ENCODE measurements at places on chromosomes 4 and X.

DNA sequence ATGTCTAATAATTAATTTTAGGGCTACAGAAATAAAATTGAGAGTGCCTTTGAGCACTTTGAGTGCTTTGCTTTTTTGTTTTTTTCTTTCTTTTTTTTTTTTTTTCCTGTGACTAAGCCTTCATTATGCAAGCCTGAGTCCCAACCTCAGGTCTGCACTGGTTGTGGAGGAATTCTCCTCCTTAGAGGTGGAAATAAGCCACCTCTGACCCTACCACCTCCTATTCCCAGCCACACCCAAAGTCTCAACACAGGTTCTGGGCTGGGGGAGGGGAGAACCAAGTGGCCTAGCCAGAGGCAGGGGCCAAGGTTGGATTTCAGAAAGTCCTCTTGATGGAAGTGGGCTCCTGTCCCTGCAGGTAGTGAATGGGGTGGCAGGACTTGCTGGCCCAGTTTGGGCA, 180.2 kb downstream of the ARAP2 start:
- no peak for DNase-seq

- no peak for DNase-seq
Observed at GRCh38 chrX:139187738-139188137, 342.8 kb upstream of the F9 start.

- no peak for DNase-seq
Observed at GRCh38 chr4:123419885-123420755, 23.5 kb downstream of the SPRY1 start.

DNA sequence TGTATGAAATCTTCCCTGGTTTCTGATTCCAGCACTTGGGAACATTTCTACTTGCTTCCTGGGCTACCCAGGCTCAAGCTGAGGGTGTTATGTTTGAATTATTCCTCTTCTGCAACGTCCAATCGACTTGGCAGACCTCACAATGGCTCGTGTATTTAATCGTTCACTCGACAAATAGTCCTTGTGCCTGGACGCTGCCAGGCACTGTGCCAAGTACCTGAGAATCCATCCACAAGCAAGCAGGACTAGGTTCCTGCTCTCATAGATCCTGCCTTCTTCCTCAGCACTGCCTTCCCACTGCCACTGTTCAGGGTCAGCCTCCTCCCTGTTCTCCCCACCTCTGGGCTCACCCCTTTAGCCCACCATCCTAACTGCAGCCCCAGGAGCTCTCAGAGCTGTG, 113.3 kb downstream of the EFNB1 start:
- no peak for DNase-seq

DNA sequence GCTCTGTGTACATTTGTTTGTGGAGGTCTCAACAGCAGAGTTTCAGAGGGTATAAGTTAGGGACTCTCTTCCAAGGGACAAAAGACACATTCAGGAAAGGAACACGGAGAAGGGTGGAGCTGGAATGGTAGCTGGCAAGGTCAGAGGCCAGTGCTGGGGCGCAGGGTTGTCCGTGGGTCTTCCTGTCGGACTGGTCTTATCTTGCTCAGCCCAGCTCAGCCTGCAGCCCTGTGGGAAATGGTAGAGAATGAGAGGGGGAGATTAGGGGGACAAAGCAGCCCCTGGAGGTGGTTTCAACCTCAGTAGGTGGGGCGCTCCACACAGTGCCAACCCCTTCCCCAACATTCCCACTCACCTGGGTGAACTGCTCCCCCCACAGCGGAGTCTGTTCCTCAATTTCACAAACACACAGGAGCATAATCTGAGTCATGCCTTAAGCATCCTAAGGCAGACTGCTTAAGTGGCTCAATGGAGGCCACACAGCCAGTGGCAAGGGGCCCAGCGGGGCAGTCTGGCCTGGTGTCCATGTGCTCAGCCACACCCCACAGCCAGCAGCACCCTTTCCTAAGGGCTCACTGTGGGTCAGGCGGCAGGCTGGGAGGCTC, 6.9 kb upstream of the HDAC6 start:
- no peak for DNase-seq

DNA sequence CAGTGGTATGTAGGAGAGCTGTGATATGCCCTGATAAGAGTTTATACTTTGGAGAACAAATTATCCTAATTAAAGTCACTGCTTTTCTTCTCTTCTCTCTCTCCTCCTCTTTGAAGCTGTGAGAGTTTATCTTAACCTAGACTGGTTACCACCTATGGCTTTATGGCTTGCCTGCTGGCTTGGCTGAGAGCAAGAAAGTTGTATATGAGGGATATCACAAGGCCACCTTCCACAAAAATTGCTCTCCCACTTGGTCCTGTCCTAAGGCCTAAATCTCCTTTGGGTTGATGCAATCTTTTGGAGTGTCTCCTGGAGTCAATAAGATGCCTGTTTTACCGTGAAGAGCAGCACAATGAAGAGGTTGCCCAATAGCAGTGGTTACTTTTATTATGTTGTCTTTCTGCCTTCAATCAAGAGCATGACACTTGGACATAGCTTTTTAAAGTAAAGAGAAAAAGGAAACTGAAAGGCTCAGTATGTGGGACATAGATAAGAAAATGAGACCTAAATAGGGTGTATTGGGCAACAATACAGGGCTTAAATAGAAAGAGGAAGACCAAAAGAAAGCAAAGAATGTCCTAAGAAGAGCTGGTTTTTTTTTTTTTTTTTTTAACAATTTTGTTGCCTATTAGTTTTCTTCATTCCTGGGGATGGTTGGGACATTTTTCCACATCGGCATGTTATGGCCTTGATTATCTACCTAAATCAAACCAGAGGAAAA, 9.2 kb downstream of the GUCY1A1 start:
- DNase-seq: no peak

DNA sequence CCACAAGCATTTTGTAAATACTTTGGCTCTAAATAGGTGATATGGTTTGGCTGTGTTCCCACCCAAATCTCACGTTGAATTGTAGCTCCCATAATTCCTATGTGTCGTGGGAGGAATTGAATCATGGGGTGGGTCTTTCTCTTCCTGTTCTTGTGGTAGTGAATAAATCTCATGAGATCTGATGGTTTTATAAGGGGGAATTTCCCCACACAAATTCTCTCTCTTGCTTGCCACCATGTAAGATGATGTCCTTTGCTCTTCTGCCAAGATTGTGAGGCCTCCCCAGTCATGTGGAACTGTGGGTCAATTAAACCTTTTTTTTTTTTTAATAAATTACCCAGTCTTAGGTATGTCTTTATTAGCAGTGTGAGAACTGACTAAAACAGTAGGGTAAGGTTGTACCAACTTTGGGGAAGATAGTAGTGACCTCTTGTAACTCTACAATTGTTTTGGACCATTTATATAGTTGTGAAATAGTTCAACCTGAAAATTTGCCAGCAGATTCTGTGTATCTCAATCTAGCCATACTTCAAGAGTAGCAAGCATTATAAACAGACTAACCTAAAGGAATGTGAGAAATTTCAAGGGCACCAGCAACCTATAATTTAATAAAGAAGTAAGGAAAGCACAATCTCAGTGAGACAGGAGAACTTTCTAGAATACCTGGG, 727.8 kb downstream of the GRID2 start:
- no peak for DNase-seq

DNA sequence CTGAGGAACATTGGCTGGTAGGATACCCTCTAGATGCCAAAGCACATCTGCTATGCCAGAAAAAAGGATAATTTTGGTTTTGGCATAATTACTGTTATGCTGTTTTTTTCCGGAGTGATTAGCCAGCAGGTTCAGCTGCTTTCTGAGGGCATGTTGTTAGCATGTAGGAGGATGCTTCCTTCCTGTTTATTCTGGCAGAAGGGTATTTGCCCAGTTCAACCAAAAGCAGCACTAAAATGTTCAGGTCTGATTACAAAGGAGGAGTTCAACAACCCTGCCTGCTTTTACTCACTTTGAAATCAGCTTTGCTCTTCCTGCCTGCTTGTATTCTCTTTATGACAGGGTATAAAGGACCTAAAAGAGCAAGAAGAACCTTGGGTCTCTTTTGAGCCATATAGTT, 21.9 kb downstream of the ERCC6L start:
- no peak for DNase-seq

GRCh38 chr4:21450331-21450730, 498.2 kb downstream of the KCNIP4 start:
- no peak for DNase-seq

DNA sequence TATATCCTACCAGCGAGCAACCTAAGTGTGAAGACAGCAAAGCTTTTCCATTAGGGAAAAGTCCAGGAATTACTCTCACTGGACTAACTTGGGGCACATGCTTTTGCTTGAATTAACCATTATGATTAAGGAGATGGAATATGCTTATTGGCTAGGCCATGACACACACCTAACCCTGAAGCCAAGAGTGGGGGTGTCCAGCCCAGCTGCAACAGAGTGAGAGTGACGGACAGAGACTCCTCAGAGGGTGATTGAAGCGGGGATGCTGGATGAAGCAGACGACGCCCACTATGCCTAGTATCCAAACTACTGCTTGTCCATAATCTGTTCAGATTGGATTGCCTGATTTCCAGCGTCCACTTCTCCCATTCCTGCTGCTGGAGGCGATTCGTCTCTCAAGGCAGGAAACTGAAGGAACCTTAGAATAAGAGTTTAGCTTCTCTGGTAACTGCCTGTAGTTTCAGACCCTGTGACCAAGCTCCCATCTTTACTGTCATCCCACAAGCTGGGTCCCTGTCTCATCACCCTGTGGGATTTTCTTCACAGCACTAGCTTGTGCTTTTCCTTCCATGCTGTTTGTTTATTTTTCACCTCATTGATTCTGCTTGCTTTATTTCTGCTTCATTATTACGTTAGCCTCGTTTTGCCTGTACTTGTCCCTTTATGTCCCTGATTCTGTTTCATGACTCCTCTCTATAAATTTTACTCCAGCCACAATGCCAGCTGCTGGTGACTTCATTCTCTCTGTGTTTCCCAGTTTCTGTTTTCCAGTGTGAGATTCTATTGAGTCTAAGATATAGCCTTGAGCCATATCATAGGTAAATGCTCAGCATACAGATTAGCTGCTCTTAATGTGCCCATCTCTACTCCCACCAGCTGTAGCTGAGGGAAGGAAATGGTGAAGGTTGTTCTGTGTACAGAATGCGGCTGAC, 19.0 kb downstream of the FAM47E start:
- no peak for DNase-seq

GRCh38 chr4:190017357-190018200, 9.5 kb downstream of the FRG2 start:
- no peak for DNase-seq

GRCh38 chrX:78517124-78517523, 142.0 kb downstream of the RTL3 start:
- no peak for DNase-seq

GRCh38 chr4:188177997-188178675, 38.9 kb downstream of the TRIML1 start:
- DNase-seq: no peak

DNA sequence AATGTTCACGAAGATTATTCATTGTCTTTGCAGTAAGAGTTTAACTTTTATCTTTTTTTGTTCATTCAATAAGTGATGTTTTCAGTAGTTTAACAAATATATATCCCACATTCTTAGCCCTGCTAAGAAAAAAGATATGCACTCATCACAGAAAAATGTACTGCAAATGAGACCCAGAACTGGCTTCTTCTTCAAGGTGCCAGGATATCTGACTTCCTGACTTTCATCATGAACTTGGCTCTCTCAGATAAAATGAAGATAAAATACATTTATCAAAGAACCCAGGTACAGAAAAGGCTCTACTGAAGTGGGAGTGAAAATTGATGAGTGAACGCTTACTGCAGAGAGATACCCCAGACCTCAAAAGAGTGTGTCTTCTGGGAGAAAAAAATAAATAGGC, 177.8 kb upstream of the DKK2 start:
- no peak for DNase-seq

GRCh38 chr4:185580699-185581098, 45.4 kb upstream of the PDLIM3 start:
- DNase-seq: no peak

GRCh38 chrX:42020225-42020624, 96.9 kb upstream of the CASK start:
- no peak for DNase-seq

GRCh38 chr4:26311633-26312032, 9.2 kb upstream of the RBPJ start:
- no peak for DNase-seq

DNA sequence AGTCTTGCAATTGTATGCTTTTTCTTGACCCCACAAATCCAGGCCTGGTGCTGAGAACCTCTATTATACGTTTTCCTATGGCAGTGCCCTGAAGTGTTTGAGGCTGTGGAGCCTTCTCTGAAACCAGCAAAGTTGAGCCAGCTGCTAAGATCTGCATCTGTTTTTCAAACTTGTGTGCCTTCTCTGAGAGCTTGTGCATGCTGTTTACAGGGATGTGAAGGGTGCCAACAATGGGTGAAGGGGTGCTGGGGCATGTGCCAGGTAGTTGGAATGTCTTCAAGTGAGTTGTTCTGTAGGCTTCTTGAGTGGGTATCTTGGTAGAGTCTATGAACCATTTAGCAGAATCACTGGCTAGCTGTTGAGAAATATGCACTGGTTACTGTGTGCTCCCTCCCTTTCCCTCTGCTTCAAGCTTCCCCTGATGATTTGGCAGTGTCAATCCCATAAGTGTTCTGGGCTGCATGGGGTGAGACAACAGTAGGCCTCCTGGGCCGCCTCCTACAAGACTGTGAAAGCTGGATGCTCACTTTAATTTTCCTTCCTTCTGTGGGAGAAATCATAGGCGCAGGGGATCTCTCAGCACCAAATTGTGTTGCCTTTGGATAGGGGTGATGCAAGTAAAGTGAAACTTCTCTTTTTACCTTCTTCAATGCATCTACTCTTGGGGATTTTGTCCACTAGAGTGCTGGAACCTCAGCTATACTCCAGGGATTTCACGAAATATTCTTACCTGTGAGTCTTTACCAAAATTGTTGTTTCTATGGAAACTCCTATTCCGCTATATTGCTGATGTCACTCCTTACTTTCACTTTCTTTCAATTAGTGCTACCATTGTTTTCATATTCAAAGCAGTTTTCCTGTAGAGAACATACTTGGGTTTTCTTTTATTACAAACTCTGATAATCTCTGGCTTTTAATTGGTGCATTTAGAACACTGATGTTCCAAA, 30.0 kb downstream of the ITM2A start:
- no peak for DNase-seq

GRCh38 chrX:16639966-16640365, 10.0 kb upstream of the S100G start:
- DNase-seq: no peak

GRCh38 chrX:147217334-147217733, 402.8 kb upstream of the CXorf51A start:
- no peak for DNase-seq

DNA sequence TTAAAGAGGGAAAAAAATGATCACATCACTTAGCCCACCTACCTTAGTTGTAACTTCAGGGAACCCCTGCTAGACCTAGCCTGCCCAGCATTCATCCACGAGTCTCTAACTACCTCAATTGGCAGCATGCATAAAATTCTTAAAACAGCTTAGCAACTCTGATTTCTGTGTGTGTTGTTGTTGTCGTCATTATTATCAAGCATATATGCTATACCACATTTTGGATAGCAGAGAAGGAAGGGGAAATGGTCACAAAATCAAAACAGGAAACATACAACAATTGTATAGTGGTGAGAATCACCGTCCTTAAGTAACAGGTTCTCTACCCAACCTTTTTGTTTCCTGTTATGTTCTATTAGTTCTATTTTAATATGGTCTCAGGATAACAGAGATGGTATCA, 2.7 kb upstream of the ACOT9 start:
- DNase-seq: no peak

- no peak for DNase-seq
Observed at GRCh38 chrX:47697181-47697580, 38.2 kb upstream of the UXT start.

GRCh38 chr4:101596781-101597552, 193.6 kb upstream of the BANK1 start:
- no peak for DNase-seq

All from stimulated activated CD8-positive, alpha-beta memory T cell treated with anti-CD3 and anti-CD28 coated beads, Interleukin-7, amount 100 ng/mL, for 24 hours (primary cell).